ENCODE measurements at places on chromosomes 4 and X.

- no peak for DNase-seq
These were observed 71.3 kb downstream of the STIM2 start for GRCh38 chr4:26931966-26932365.

DNA sequence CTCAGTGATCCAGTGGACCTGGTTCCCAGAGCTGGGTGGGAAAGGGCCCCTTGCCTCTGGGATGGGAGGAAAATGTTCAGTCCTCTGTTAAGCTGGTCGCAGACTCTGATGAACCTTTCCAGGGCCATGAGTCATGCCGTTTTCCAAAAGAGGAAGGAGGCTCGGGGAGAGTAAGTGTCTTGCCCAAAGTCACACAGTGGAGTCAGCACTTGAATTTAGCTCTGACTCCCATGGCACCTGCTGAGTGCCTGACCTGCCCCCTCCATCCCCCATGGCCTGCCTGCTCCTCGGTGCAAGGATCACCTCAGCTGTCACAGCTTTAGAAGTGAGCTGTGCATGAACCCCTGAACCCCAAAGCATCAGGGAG, 14.0 kb upstream of the KIAA0232 start:
- no peak for DNase-seq

DNA sequence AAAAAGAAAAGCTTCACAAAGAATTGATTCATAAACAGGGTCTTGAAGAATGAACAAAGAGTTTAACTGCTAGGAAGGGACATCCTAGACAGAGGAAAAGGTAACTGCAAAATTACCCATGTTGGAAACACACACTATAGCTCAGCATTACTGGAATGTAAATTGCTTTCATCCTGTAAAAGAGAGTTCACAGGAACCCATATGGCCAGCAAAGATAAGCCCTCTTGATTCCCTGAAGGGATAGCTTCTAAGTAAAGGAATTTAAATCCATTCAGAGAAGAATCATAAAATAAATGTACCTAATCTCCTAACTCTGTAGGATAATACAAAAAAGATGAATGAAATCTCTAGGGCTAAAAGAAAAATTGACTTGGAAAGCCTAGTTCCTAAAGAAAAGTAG, 107.1 kb upstream of the INTU start:
- DNase-seq, result no peak

GRCh38 chrX:108091878-108092291, 307 bp downstream of the ATG4A start:
- no peak for DNase-seq

DNA sequence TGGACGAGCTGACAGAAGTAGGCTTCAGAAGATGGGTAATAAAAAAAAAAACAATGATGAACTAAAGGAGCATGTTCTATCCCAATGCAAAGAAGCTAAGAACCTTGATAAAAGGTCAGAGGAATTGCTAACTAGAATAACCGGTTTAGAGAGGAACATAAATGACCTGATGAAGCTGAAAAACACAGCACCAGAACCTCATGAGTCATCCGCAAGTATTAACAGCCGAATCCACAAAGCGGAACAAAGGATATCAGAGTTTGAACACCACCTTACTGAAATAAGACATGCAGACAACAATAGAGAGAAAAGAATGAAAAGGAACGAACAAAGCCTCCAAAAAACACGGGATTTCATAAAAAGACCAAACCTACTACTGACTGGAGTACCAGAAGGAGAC, 10.5 kb downstream of the NELFA start:
- DNase-seq, result no peak

- no peak for DNase-seq
These were observed 46.9 kb downstream of the CCDC158 start for GRCh38 chr4:76373919-76374552.

- no peak for DNase-seq
These were observed 73.1 kb upstream of the FMR1 start for GRCh38 chrX:147838465-147839131.

DNA sequence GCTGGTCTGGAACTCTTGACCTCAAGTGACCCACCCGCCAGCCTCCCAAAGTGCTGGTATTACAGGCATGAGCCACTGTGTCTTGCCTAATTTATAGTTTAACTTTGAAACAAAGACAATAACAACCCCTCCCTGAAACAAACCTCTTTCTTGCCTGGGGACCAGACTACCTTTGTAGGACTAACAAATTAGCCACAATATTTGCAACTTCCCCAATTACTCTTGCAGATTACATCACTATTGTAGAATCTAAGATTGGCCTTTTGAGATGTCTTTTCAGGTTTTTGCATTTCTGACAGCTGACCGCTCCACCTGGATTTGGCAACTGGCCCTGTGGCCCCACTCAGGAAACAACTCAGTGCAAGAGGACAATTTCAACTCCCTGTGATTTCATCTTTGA, 84.8 kb downstream of the AKAP4 start:
- DNase-seq, result no peak

GRCh38 chr4:138105331-138105730, 136.8 kb downstream of the SLC7A11 start:
- no peak for DNase-seq

GRCh38 chr4:127124919-127125318, 507.8 kb upstream of the INTU start:
- DNase-seq, result no peak

All from activated CD8-positive, alpha-beta memory T cell treated with anti-CD3 and anti-CD28 coated beads for 1 hour (primary cell).